Astrocyte of the hippocampus (primary cell): ENCODE measurements at places on chromosomes 5 and 9.
A peak's percentile ranks its signal among the peaks of the same experiment; 100 is the strongest.

GRCh38 chr5:132010645-132010988, 841 bp downstream of the ACSL6 start:
- DNase-seq: no peak

GRCh38 chr5:94240993-94241651, 377.3 kb downstream of the KIAA0825 start:
- peak; percentile 72 for DNase-seq

- DNase-seq: no peak
Observed at GRCh38 chr9:117936185-117937130, 232.3 kb downstream of the TLR4 start.

DNA sequence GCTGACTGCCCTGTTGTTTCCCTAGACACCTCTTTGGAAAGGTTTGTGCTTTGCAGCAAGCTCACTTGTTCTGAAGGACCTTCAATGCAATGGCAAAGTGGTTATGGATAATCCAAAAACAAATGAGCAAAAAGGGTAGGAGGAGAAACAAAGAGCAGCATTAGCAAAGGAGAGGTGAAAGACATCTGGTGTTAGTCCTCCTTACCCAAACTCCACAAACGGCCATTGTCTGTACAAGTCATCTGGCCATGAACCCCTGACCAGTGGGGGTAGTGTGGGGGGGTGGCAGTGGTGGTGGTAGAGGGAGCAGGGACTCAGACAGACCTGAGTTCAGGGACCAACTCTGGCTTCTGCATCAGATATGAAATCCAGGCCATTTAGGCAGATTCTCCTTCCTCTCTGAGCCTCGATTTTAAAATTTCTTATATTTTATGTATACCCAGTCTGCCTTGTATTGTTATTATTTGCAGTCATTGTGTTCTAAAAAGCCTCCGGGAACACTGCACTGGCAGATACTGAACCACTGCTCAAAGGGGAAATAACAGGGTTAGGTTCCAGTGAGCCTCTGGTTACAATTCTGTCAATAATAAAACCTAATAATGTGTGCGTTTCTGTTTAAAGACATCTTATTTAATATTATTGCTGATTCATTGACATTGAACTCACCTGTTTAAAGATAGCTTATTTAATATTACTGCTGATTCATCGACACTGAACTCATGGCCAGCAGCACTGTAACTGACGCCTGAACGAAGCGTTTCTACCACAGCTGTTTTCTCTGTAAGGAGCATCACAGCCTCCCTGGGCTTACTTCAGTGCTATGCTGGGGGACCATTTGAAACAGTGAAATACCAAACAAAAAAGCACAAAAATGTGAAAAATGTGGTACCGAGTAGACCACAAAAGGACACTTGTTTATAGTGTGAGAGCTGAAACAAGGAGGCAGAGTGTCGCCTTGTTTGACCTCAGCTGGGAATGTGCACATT, 156.0 kb downstream of the SEC61B start:
- peak; percentile 77 for DNase-seq

DNA sequence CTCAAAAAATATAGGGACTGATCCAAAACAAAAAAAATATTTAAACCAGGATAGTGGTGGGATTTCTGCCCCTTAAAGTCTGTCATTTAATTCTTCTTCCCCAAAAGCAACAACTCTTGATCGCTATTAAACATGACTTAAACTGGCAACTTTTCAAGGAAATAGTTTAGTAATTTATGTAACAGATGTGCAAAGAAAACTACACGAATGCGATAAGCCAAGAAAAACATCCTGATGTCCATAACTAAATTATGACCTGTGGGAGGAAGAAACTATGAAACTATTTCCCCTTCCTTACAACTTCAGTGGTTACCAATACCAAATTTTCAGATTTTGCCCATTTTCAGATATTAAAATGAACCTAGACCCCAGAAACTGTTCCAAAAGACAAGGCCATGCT, 31.5 kb downstream of the CLINT1 start:
- no peak for DNase-seq

GRCh38 chr9:16193066-16193465, 640.2 kb downstream of the CCDC171 start:
- no peak for DNase-seq
